Dorsolateral prefrontal cortex (tissue), 122 donors: ENCODE measurements at places on chromosomes 3 and 15.
A peak's percentile ranks its signal among the peaks of the same experiment; 100 is the strongest.

- no peak for DNase-seq
Observed at GRCh38 chr3:12194209-12194608, 35.5 kb upstream of the TIMP4 start.

DNA sequence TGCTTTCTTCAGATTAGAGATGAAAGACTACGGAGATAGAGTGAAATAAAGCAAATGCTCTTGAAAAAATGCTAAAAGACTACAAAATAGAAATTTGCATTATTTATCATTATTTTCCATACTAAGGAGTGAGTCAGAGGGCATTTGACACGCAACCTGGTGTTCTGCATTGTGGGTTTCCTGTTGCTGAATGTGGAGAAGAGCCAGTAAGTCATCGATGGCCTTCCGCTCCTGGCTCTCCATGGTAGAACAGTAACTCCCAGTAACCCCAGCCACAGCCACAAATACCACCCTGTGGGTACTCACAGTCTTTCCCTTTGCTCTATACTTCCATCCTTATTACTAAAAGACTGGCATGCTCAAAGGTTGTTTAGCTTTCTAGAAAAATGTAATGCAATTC, 61.5 kb downstream of the CGGBP1 start:
- no peak for DNase-seq

GRCh38 chr3:185145511-185145910, 7.3 kb downstream of the C3orf70 start:
- no peak for DNase-seq

DNA sequence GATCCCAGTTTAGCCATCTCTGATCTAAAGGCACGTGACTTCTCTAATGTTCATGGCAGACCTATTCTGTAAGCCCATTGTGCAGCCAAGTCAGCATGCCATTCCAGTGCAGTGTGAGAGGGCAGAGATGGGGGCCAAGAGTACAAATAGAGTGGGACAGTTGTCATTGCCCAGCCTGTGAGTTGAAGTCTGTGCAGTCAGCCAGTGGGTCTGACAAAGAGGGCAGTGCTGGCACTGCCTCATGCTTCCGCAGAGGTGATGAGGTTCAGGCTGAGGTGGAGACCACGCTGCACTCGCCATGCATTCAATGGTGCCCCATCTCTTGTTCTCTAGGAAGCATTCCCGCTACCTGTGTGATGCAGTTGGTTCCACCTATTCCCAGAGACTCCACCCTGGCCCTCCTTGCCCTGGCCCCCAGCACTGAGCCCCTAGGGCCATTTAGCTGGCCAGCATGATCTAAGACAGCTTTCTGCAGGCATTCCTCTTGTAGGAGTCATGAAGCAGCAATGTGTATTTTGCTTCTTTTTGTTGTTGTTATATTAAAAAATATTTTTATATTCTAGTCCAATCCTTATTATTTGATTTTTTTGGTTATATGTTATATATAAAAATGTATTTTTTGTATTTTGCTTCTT, 3.7 kb downstream of the MRAS start:
- DNase-seq, result no peak

- no peak for DNase-seq
Observed at GRCh38 chr3:61809879-61810278, 248.5 kb downstream of the PTPRG start.

DNA sequence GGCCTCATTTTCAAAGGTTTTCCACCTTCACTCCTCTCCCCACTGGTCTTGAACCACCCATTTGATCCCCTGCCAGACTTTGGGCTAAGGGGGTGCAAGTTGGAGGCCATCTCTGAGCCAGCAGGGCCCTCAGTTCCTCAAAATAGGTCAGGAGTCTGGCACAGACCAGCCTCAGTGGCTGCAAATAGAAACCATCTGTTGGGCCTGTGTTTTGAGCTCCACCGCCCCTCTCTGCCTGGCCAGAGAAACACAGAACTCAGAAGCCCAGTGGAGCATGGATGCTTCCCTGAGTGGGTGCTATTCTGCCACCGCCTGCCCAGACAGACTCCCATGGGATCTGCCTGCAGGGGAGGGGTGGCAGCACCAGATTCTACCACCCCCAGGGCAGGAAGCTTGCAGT, 56.3 kb downstream of the CORO2B start:
- DNase-seq, result peak; percentile 82

GRCh38 chr3:74751775-74752174, 137.3 kb upstream of the CNTN3 start:
- DNase-seq, result no peak

DNA sequence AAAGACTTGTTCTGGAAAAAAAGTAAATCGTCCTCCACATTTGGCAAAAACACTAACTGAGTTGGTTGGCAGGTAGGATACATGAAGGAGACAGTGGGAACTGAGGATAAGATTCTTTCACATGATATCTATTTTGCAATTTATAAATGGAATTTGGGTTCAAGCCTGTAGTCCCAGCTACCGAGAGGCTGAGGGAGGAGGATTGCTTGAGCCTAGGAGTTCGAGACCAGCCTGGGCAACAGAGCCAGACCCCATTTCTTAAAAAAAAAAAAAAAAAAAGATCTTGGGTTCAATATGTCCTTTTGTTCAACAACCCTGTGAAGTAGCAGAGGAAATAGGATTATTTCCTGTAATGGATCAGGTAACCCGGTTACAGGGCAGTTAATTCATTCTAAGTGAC, 35.7 kb upstream of the CFAP161 start:
- no peak for DNase-seq

DNA sequence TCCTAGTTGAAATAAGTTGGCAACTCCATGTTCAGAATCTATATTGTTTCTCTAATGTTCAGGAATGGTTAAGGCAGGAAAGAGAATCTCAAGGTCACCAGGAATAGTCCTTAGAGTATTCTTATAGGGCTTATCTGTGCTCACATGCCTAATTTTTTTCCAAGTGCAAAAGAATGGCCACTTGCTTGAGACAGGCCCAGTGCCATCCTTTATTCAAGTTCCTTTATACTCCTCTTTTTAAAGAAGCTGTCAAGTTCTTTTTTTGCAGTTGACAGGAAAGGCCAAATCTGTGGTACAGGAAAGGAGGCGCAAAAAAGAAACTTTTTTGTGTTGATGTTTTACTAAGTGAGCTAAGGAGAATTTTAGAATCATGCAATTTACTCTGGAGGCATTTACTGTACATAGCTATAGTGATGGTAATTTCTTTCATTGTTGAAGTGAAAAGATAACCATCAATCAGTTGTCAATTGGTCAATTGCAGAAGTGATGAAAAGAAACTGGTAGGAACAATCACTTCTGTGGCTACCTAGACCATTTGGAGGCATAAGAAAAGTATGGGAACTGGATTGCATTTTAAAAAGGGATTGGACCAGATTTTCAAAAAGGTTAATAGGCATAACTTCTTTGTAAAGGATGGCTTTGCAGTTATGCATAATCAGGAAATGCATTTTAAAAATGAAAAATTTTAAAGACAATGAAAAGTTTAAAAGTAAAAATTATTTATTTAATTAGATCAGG, 102.5 kb upstream of the SOX2 start:
- DNase-seq, result no peak

GRCh38 chr15:41799488-41799805, 25.2 kb downstream of the MAPKBP1 start:
- no peak for DNase-seq

DNA sequence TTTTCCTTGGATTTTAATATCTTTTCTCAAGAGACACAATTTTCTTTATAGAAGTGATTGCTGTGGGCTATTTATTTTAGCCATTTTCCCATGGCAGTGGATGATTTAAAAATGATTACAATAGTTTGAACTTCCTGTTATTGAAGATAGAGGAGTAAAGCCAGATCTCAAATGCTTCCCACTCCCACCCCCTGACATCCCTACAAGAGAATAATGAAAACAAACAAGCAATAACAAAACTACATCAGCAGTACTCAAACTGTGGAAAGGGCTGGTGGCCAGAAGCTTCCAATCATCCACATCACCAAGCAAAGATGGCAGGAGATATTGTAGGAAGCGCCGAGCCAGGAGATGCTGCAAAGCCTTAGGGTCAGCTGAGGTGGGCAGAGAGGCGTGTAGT, 831.1 kb upstream of the NR2F2 start:
- no peak for DNase-seq
